ENCODE measurements at places on chromosomes 12 and 14.

GRCh38 chr12:70576341-70577282 is 60.6 kb downstream of the PTPRB start:
- peak; percentile 49 for DNase-seq

GRCh38 chr14:39267608-39268005 is 33.9 kb downstream of the MIA2 start:
- no peak for DNase-seq

DNA sequence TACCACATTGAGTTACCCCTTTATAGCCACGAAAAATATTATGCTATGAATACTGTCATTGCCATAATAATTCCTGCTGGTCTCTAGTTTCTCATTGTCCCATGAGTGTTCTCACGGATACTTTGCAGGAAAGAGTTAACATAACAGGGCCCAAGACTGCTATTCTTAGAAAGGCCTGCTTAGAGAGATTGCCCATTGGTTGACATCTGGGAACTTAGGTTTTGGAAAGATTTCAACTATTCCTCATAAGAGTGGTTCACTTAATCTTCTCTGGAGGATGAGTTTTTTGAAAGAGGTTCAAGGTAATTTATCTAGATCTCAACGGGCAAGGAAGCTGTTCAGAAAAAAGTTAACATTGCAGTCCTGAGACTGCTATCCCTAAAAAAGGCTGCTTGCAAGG is 18.4 kb upstream of the PRPF39 start:
- DNase-seq: no peak

DNA sequence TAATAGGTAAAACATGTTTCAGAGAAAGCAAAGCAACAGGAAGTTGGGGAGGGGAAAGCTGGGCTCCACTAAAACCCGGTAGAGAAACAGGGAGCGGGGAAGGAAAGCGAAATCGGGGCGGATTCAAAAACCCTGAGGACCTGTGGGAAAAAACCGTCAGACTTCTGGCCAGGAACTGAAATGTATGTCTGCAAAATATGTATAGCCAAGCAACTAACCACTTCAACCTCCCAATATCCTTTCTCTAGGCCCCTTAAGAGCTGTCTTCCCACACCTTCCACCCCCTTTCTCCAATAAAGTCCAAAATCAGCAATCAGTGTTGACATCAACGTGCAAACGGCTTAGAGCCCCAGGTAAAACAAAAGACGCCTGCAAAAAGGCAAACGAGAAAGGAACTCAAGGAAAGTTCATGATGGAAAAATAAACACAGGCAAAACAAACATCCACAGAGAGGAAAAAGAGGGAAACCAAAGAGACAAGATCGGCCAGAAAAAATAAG is 32.8 kb downstream of the SIX1 start:
- DNase-seq: no peak

GRCh38 chr14:96267336-96267735 is 11.3 kb downstream of the BDKRB1 start:
- DNase-seq: no peak

GRCh38 chr12:67927815-67928214 is 61.4 kb upstream of the IFNG-AS1 start:
- DNase-seq: no peak

DNA sequence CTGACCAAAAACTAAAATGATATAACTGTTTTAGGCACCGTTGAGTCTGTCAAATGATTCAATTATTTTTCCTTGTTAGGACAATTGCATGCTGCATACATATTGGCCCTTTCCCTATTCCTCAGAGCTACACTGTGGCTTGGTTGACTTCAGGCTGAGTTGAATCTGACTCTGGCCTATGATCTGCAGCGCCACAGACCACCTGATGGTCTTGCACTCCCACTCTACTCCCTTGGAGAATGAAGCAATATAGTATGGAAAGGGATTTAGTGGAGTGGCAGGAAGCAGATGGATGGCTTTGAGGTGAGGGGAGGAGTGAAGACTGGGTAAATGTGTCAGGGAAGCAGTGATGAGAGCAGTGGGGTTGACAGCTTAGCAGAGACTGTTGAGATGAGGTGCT is 579.0 kb upstream of the STXBP6 start:
- DNase-seq: no peak

DNA sequence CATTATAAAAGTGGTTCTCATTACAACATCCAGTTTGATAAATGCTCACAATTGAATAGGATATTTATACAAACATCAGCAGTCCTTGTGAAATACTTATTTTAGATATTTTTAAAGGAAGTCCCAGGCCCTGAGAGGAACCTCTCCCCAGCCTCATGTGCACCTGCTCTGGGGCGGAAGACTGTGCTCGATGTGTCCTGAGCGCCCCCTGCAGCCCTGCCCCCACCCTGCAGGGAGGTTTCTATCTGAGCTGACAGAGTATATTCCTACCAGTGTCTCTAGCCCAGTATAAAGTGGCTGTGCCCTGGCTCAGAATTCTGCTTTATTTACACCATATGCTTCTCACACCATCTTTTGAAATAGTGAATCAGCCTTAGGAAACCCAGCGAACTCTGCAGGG is 1349.1 kb downstream of the TMEM121 start:
- peak; percentile 80 for DNase-seq

- DNase-seq: no peak
These were observed 2.2 kb upstream of the EP400 start for GRCh38 chr12:131947482-131948027.

GRCh38 chr12:3432176-3432742 is 58.7 kb upstream of the PRMT8 start:
- peak; percentile 48 for DNase-seq

DNA sequence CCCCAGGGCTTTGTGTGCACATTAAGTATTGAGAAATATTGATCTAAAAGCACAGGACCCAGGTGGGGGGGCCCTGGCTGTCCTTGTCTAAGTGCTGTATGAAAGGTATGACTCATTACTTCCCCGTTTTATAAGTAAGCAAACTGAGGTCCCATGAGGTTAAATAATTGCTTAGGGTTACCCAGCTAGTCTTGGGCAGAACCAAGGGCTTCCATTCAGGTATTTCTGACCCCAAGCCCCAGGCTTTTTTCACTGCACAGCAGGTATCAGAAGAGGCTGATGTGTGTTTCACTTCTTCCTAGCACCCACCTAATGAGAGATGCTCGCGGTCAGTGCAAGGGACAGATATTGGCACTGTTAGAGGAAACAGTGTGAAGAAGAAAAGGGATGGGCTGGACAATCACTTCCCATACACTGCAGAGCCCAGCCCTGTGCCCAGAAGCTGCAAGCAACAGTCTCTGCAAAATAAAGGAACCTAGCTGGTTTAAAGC is 4.7 kb upstream of the TC2N start:
- DNase-seq: no peak

DNA sequence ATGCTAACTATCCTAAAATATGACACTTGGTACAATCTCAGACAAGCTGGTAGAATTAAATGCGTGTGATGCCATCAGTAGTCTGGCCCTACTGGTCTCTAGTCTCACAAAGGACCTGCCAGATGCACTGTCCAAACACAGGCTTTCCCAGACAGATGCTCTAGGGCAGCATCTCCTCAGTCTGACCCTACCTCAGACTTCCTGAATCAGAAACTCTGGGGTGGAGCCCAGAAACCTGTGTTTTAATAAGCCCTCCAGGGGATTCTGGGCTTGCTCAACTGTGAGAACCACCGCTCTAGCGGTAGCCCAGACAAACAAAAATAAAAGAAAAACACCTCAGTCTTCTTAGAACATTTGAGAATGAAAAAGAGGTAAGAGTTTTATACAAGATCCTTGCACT is 48.0 kb downstream of the BDKRB1 start:
- no peak for DNase-seq

DNA sequence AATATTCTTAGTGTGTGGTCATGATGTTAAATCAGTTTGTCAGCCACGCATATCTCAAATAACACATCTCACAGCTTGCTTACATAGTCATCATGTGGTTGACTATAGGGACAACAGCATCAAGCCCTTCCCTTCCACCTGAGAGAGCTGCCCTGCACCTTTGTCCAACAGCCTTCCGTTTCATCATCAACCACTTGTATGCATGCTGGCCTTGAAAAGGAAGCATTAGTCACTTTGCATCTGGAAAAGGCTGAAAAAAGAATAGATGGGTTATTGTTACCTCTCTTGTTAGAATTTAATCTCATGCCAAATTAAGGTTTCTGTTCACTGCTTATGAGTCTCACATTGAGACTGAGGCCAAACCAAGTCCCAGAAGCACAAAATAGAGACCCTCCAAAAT is 1586.5 kb upstream of the SEL1L start:
- DNase-seq: no peak

DNA sequence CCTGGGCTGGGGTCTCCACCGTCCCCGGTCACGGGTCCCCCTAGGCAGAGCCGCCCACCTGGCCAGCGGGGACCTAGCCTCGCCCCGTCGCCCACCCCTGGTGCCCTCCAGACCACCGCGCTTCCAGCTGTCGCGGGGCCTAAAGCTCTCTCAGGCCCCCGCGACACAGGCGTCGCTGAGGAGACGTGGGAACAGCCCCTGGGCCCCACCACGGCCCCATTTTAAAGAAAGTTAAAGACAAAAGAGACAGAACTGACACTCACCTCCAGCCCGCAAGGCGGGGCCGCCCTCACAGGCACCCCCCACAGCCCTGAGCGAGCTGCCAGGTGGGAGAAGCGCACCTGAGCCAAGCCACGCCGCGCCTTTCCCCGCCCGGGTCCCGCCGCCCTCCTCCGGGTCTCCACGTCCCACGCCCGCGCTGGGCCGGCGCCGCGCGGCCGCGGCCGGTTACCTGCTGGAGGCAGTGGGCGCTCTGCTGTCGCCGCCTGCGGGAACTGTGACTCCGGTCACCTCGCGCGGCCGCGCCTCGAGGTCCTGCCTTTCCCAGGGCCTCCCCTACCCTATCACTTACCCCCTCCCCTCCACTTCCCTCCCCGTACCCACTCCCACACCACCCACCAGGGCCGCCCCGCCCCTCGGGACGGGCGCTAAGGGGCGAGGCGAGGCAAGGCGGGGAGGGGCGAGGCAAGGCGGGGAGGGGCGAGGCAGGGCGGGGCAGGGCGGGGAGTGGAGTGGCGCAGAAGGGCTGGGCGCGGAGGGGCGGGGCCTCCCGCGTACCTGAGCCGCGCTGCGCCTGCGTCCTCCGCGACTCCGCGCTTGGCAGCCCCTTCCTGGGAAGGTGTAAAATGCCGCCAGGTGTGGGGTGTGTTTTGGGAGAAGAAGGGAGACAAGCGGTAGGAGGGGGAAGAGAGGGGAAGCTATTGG is 31.2 kb downstream of the TC2N start:
- peak; percentile 8 for DNase-seq

GRCh38 chr12:116996093-116996492 is 85.3 kb downstream of the FBXW8 start:
- no peak for DNase-seq

GRCh38 chr14:54483846-54484245 is 4.9 kb downstream of the GMFB start:
- DNase-seq: no peak

GRCh38 chr12:91947459-91947858 is 198.2 kb downstream of the BTG1 start:
- no peak for DNase-seq

DNA sequence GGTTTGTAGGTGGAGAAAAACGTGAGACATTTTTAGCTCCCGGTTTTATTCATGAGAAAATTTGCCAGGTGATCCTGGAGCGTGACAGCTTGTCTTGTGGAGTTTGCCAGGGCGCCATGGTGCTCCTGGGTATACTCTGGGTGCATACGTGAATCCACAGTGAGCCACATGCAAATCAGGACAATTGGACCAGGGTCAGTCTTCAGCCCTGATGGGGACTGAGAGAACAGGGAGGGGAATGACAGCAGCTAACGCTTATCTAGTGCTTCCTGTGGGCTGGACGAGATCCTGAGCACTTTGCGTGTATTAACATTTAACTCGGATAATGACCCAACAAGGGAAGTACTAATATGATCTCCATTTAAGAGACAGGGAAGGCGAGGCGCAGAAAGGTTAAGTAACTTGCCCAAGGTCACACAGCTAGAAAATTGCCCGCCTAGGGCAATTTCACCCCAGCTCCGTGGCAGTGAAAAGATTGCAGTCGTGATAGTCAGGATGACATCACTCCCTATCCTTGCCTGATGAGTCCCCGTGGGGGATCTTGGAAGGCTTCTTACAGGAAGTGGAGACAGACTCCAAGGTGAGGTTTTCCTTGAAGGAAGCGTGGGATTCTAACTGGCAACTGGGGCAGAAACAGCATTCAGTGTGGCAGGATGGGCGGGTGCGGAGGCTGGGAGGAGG is 118.4 kb upstream of the NCOR2 start:
- DNase-seq: no peak

DNA sequence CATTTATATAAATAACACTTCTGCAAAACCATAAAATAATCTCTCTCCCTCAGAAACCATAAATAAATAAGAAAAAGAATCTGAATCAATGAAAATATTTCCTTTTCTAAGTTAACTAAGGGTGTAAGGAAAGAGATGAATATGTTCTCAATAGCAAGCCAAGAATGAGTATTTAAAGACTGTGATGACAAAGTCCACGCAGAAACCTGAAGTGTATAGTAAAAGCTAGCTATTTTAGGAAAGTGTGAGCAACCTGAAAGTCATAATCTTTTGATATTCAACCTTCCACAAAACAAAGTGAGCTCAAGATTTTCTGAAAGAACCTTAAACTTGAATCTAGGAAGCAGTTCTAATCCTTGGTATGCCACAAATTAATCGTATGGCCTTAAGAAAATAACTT is 15.9 kb downstream of the EIF2S3B start:
- DNase-seq: no peak

DNA sequence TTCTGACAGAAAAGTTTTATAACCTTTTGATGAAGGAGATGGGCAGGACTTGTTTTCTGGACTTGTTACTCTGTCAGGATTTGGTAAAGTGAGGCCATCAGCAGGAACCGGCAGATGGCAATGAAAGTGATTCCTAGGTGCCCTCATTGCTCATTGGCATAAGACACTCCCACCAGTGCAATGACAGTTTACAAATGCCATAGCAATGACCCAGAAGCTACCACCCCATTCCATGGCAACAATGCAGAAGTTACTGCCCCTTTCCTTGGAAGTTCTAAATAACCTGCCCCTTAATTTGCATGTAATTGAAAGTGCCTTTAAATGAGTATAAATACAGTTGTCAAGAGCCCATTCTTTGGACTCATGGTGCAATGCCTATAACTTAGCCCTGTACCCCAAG is 222.6 kb downstream of the CEP128 start:
- no peak for DNase-seq

DNA sequence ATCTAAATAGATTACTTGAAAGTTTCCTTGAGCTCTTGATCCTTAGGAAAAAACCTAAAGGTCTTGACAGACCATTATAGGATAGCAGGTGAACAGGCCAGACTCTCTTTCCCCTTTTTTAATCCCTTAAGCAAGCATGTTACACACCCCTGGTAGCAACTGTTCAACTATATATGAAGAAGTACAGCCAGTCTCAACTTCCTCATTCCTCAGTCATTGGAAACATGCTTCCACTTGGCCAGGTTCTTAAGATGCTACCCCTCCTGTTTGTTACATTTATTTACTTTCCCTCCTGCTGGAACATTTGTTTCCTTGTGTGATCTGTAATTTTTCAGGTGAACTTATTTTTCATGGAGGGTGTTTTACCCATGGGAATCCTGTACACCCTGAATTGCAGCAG is 124.1 kb downstream of the ARMH4 start:
- no peak for DNase-seq

DNA sequence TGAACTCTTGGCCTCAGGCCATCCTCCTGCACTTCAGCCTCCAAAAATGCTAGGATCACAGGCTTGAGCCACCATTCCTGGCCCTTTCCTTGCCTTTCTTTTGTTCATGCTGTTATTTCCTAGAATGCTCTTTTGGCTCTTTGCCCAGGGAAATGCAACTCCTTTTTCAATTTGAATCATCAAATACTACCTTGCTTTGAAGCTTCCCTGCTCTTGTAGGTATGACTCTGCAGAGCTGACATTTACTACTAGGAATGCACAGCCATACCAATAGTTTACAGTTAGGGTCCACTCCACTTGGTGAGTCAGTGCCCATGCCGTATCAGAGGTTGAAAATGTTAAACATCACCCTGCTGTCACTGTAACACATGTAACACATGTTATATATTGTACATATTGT is 107.0 kb upstream of the CRY1 start:
- no peak for DNase-seq

All from Jurkat, Clone E6-1 (cell line).